Dermis microvascular lymphatic vessel endothelial cell (primary cell): ENCODE measurements at places on chromosomes 6 and 20. TPM values are rescaled to one million over a fixed set of nuclear protein-coding genes. Genes with fewer than 3 reads are reported as not detected.

Gene HNF4A
- not detected in 2 replicates for total RNA-seq

Gene KHDC1L
- not detected in 2 replicates for total RNA-seq

Gene ECT2L
- under 0.01 TPM in 1 of 2 replicates, not detected in the other for total RNA-seq

- no peak for DNase-seq
Measured at GRCh38 chr20:63182425-63182824, 33.5 kb downstream of the YTHDF1 start.

- DNase-seq: no peak
Measured at GRCh38 chr6:31357886-31358285, 907 bp upstream of the HLA-B start.

- DNase-seq: no peak
Measured at GRCh38 chr6:119346936-119347335, 2.6 kb downstream of the MAN1A1 start.

GRCh38 chr20:63937596-63937995 lies 18.6 kb downstream of the UCKL1 start:
- DNase-seq: no peak

DNA sequence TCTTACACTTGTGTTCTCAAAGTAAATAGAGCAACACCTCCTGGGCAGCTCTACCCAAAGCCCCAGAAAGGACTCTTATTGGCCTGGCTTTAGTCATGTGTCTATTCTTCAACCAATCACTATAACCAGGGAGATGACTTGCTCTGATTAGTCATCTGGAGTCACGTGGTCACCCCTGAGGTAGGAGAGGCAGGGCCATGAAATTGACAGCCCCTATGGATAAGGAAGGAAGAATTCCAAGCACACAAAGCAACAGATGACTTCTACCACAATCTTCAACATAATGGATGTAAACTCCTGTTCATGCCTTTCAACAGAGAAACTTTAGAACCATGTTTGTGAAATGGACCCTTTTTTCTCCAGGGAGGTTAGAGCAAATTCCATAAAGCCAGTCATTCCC lies 24.6 kb upstream of the EYA2 start:
- DNase-seq: no peak

DNA sequence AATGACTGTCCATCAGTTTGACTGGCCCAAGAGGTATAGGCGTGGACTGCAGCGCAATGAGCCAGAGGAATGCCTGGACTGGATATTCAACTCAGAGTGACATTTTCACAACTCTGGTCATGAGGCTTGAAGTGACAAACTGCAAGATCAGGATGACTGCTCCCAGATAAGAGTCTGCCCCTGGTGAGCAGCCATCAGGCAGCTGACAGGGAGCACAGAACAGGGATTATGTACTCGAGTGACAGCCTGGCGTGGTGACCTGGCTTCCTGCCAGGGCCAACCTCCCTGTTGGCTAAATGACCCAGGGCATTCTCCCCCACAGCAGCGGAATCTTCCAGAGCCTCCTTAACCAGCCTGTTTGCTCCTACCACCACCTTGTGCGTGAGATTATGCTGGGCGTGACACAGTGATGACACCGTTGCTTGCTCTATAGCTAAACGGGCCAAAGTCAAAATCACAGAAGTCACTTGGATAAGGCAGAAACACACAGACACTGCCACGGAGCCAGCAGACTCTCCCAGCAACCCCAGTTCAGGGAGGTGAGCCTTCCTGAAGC lies 209.1 kb upstream of the JARID2 start:
- DNase-seq: no peak
